ENCODE measurements at places on chromosomes 16 and 17.

- no peak for DNase-seq
These were observed 135.1 kb downstream of the MRM1 start for GRCh38 chr17:36736201-36737156.

DNA sequence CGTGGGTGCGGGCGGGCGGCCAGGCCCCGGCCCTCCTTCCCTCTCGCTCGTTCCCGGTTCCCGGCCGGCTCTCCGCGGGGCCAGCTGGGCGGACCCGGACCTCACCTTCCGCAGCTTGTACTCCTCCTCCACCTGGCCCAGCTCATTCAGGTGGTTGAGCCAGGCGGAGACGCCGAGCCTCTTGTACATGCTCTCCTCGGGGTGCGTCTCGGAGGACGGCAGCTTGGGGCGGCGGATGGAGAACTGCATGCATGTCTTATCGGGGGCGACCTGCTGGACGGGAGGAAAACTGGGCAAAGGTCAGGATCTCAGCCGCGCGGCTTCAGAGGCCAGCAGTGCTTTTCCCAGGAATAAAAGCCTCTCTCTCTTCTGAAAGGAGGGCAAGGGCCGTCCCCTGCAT, 85.4 kb downstream of the TBC1D16 start:
- DNase-seq = no peak

- no peak for DNase-seq
These were observed 13.3 kb upstream of the YWHAE start for GRCh38 chr17:1413281-1413791.

DNA sequence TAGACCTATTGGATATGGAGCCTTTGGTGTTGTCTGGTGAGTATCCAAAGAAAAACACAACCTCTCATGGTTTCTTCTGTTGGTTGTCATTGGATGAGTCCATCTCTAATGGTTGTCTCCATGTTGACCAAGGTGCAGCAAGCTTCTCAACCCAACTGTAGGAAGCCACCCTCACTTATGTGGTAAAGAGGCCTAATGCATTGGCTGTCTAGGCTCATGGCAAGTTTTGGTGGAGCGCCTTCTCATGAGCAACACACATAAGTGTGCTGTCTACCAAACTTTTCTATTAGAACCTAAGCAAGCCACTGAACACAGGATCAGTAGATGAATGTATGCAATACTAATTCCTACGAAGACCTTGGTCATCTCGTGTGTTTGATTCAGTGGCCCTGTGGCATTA, 819 bp downstream of the NLK start:
- DNase-seq = no peak

DNA sequence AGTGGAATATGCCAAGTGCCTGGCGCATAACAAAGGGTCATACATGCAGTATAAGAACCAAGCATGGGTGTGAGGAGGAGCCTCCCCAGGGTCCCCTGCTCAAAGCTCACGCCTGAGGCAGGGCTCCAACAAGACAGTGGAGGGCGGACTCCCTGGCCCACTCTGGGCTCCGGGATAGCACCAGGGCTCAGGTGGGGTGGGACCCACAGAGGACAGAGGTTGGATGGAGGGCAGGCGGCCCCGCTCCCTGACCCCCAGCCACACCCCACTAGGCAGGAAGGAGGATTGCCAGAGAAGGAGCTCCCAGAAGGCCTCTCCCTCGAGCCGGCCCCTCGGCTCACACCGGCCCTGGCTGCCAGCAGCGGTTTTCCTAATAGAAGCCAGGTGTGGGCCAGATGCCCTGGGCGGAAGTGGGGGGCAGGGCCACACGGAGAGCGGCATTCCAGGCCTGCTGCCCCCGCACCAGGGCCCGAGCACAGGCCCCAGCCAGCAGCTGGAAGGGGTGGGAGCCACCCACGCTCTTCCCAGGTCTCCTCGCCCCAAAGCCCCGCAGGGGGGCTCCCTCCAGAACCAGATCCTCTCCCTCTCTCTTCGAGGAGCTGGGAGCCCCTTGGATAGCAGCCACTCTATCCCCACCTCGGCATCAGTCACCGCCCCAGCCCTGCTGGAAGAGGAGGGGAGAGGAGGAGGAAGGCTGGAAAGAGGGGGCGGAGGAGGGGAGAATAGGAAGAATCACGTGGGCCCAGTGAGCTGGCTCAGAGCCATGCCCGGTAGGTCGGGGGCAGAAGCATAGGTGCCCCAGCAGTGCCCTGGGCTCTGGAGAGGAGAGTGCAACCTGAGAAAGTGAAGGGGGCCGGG, 21.0 kb downstream of the VASN start:
- DNase-seq = no peak

DNA sequence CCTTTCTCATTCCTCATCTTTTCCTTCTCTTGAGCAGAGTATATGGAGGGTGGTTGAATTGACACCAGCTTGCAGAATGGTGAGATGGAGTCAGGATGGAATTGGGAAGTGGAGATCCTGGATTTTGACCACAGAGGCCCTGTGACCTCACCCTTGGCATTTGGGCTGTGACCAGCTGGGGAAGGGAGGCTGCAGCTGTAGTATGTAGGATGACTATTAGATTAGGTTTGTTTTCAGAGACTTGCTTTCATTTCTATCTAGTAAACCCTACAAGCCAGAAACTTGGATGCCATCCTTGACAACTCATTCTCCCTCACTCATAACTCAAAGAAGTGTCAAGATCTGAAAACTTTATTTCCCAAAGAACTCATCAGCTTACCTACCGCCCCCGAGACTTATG, 5.9 kb downstream of the GNGT2 start:
- DNase-seq = no peak

DNA sequence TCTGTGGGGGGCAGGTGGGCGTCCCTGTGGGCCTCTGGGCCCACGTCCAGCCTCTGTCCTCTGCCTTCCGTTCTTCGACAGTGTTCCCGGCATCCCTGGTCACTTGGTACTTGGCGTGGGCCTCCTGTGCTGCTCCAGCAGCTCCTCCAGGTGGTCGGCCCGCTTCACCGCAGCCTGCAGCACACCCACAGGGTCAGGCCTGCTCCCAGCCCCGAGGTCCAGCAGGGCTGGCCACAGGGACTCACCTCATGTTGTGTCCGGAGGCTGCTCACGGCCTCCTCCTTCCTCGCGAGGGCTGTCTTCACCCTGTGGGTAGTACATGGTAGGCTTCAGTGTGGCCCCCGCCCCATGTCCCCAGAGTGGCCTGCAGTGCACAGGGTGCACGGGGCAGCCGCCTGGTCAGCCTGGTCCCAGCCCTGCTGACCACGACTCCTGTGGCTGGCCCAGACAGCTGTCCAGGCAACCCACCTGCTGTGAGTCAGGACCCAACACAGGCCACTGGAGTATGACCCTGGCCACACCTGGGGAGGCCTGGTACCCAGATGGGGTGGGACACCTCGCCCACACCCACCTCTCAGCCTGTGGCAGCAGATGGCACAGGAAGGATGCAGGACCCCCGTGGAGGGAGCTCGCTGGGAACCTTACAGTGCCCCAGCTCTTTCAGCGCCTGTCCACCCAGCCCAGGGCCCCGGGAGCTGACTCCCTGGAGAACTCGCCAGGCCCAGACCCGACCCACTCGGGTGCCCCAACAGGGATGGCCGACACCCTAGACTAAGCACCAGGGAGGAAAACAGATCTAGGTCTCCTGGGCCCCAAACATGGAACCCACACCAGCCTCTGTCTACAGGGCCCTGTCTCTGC, 23.9 kb upstream of the AATK start:
- no peak for DNase-seq

DNA sequence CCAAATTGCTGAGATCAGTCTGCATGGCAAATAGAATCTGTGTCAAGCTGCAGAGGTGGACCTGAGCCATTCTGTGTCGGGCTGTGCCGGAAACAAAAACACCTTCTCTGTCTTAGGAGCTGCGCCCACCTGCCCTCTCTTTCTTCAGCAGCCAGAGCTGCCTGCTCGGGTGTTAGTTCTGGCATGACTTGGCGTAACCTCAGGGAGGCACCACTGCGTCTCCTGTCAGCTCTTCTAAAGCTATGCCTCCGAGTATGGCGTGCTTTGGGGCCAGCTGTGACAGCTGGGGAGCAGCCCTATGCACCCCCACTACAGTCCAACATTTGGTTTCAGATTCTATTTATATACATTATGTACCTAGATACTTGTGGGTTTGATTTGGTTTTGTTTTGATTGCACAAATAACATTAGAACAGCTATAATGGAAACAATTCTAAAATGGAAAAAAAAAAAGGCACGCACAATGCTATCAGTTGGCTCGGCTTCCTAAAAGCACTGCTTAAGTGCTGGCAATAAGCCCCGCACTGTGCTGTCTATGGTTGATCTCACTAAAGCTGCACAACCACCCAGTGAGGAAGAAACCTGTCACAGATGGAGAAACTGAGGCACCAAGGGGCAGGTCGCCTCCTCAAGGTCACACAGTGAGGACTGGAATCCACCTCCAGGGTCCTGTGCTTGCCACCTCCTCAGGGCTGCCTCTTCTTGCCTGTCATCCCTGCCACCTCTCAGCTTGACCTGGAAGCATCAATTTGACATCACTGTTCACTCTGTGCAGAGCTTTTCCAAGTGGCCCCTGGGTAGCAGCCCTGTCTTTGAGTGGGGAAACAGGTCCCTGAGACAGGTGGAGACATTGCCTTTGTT, 18.7 kb upstream of the ADGRG1 start:
- peak; percentile 60 for DNase-seq

GRCh38 chr16:67248401-67249177, at the start of gene SLC9A5:
Gene SLC9A5, plus strand, starts transcription at chr16:67248979. Its CDS starts 36 bp downstream, at chr16:67249015.
- DNase-seq = no peak

GRCh38 chr16:52488837-52489289, 58.1 kb downstream of the TOX3 start:
- no peak for DNase-seq

DNA sequence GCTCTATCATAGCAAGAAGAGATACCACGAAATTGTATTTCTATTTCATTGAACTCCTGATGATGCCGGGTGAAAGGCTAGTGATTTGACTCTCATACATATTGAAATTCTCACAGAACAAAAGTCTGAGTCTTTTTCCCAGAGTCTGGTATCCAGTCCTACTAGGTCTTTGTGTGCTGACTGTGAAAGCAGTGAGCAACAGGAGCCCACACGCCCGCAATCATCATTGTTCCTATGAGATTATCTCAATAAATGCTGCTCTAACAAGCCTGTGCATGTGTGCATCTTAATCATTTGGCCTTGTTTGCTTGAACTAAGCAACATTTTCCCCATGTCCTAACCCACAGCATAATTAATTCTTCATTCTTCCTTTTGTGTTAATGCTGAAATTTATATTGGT, 1466.0 kb downstream of the CDH11 start:
- DNase-seq = no peak

- DNase-seq = no peak
These were observed 16.6 kb downstream of the NOS2 start for GRCh38 chr17:27783440-27784350.

GRCh38 chr16:60582528-60582927, 1453.7 kb downstream of the CDH8 start:
- no peak for DNase-seq

DNA sequence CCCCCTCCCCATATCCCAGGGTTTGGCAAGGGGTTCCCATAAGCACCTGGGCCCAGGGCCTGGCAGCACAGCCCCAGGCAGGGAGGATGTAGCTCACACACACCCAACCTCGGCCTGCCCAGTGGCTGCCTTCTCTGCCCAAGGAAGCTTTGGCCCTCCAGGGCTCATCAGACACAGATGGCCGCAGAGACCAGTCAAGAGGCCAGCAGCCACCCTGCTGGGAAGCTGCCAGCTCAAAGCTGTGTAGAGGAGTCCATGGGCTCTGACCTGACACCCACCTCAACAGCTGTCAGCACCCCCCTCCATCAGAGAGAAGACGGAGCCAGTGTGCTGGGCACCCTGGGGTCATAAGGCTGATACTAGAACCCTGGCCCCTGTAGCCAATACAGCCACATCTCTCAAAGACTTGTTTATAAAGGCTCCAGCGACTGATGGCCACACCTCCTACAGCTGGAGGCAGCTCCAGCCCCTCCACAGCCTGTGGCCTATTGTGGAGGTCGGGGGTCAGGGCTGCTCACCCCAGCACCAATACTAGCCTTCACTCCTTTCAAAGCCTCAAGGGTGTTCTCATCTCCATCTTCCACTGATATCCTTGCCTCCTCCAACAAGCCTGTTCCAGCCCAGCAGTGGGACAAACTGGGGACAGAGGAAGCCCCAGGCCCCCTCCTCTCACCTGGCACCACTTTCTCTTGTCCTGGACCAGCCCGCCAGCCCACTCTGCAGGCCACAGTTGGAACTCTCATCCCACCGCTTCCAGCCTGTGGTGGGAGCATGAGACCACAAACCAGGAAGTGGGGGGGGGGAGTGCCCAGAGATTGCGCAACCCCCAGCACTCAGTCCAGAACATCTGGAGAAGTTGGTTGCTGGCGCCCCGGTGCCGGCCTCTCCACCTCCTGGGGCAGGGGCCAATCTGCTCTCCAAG, 2.2 kb upstream of the MPG start:
- DNase-seq = no peak

DNA sequence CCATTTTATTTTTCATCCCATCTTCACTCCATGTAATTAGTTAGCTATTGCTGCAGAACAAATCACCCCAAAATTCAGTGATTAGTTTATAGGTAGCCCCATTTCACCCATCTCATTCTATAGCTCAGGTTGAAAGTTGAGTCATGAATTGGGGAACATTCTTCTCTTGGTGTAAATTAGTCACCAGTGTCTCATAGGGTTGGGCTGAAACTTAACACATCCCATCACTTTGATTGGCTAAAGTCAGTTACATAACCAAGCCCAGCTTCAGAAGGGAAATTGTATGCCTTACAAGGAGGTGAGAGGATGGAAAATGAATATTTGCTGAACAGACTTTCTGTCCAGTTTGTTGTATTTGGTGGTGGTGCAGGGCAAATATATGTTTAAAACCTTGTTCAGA, 477.5 kb downstream of the WWOX start:
- no peak for DNase-seq

DNA sequence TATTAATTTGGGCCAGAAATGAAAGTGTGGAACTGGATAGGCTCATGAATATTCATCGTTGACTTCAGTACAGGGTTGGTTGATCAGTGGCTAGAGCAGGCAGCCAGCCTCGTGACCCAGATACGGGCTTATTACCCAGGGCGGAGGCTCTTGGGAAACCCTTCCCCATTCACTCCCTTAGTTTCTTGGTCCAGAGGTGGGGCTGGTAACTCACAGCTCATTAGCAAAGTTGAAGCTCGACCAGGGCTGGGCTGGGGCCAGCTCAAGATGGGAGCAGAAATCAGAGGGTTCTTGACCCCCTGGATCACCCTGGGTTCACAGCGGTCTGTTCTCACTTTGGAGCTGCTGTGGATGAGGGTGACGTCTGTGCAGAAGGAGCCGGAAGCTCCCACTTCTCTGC, 44.6 kb upstream of the GSE1 start:
- no peak for DNase-seq

DNA sequence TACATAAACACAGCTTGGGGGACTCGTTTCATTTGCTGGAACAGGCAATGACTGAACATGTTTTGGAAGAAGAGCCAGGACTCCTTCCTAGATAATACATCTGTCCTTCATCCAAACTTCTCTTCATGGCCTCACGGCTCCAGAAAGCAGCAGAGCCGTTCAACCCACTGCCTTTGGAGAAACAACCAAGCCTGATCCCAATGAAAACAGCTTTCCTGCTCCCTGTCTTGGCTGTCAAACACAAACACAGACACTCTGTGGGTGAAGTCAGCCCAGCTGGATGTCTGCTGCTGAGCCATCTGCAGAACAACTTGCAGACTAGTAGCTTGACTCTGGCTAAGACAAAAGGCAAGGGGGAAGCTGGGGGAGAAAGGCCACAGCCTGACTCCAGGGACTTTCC, 345.1 kb upstream of the PSMD7 start:
- DNase-seq = no peak

- no peak for DNase-seq
These were observed 73.9 kb upstream of the SOX9 start for GRCh38 chr17:72046643-72047612.

GRCh38 chr17:81200695-81201580, 21.8 kb downstream of the CEP131 start:
- DNase-seq = no peak

GRCh38 chr16:2184962-2185361, 11.4 kb downstream of the CASKIN1 start:
- DNase-seq = no peak
